ENCODE measurements at places on chromosomes 4 and X.

DNA sequence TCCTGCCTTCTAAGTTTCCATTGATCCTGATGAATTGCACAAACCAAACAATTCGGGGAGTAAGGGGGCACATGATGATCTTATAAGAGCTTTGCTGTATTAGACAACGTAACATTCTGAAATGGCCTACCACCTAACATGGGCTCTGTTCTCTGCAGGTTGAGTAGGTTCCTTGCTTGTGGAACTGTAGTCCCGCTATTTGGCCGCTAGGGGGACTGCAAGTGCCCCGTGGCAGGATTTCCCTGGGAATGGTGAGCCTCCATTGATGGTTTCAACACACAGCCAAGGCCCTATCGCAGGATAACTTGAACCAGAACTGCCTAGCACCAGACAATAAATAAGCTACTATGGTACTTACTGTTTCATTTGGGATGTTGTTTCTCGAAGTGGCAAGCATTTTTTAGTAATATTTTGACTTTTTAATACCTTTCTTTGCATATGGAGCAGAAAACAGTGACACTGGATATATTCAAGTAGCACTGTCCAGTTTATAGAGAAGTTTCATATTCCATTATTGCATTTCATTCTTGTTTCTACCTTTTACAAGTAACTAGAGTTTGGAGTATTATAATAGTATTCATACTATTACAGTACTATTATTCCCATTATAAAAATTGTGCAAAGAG is 11.9 kb downstream of the AR start:
- no peak for DNase-seq

DNA sequence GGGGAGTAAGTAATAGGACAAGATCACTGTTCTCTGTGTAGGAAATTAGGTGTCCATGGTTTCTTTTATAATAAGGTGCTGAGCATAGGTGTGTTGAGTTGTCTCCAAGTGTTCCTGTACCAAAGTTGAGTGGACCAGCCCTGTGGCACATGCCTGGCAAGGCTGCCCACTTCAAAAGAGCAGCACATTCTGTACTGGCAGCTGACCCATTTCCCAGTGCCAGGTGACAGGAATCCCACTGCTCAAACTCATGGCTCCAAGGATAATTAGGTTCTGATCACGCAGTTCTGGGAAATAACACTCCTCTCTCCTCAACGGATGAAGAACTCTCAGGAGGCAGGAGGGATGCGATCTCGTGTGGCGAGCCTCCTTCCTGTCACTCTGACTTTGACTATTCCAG is 12.8 kb upstream of the LGI2 start:
- no peak for DNase-seq

- DNase-seq, result no peak
Measured at GRCh38 chr4:150401083-150401687, 180.8 kb upstream of the MAB21L2 start.

DNA sequence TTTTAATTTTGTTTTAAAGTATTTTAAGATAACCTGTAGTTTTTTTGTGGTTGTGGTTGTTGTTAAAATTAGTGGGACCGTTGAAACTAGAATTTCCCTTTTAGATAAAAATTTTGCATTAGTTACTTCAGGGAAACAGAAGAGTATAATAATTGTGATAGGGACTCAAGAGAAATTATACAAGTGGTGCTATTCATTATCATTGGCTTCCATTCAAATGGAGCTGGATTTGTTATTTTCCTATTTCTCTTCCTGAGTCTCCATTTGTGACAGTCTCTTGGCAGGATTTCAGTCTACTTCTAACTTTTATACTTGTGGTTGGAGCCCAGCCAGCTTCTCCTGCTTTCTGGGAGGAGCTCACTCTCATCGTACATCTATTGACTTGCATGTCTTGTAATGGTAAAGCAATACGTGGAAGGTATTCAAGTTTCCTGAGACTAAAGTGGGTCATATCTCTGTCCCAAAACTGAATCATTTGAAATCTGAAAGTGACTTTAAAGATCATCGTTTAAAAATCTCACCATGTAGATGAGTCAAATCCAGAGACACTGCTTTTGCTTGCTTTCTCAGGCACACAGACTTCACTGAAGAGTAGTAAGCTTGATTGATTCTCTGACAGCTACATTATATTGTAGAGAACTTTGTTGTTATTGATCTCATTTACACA is 155.8 kb downstream of the RPA4 start:
- no peak for DNase-seq

DNA sequence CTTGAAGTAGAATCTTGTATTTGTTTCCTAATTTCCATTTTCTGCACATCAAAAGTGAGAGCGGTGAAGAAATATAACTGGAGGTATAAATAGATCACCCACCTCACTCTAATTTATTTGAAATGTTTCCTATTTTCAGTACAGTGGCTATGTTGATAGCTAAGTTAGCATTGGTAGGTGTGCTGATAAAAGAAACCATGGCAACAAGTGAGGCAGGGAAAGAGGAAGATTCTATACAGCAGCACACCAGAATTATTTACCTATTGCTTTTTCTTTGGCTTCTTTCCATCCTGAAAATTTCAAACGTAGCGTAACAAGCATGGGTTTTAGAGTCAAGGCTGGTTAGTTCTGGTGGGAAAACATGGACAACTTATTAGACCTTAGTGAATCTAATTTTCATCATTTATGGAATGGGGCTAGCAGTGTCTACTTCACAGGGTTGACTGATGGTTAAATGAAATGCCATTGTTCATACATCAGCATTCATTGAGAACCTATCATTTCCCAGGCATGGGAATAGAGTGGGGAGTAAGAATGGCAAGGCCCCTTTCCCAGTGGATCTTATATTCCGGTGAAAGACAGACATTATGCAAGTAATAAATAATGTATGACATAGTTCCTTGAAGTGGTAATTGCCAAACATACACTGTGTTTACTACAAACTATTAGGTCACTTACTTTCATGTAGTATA is 30.6 kb upstream of the CTSO start:
- DNase-seq, result no peak

GRCh38 chr4:3823496-3824341 is 57.5 kb downstream of the ADRA2C start:
- no peak for DNase-seq

GRCh38 chr4:15651676-15652075 is 3.5 kb downstream of the FBXL5 start:
- no peak for DNase-seq

DNA sequence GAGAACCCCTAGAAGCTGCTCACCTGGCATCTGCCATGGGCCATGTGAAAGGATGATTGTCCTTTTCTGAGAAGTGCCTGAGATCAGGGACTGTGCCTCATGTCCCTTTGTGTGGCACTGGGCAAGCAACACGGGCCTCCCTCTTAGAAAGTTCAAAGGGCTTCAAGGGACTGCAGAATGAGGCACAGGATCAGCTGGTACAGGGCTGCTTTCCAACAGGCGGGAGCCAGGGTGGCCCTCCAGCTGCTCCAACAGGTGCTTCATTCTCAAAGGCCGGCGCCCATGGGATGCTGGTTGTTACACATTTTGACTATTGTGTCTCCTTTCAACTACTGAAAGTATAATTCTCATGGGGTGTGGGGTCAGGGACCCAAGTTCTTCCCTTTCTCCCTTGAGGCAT is 114.7 kb downstream of the ENPP6 start:
- DNase-seq, result no peak

DNA sequence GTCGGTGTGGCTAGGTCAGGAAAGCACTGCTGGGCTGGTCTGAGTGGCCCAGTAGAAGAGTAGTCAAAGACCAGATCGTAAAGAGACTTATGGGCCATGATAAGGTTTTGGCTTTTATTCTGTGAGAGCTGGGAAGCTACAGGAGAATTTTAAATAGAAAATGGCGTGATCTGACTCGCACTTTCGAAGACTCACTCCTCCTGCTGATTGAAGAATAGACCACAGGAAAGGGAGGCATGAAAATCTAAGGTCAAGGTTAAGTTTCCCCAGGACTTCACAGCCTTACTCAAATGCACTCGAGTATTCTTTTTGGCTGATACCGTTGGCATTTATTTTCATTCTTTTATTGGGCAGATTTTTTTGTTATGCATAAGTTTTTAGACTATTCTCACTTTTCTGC is 231.4 kb upstream of the ANKRD50 start:
- no peak for DNase-seq

- DNase-seq, result no peak
Measured at GRCh38 chrX:13565511-13565910, 3.9 kb upstream of the EGFL6 start.

DNA sequence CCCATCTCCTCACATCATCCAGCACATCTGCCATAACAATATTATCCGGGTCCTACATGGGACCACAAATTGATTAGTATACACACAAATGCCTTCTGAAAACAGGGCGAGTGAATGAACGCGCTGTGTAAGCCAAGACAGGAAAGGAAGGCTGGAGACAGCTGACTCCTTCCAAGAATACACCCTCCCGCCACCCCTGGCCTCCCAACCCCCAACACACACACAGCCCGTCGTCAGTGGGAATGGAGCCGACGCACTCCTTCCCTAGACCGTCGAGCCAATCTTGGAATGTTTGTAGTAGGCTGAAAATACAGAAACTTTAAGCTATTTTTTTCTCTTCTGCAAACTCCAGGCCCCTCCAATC is 319 bp upstream of the MAGEH1 start:
- DNase-seq, result peak; percentile 0

- peak; percentile 2 for DNase-seq
Measured at GRCh38 chrX:102546828-102547493, 30.4 kb upstream of the TMSB15A start.

- DNase-seq, result no peak
Measured at GRCh38 chrX:47690175-47690574, 31.2 kb upstream of the UXT start.

GRCh38 chrX:85215946-85216345 is 27.6 kb downstream of the SATL1 start:
- DNase-seq, result no peak

DNA sequence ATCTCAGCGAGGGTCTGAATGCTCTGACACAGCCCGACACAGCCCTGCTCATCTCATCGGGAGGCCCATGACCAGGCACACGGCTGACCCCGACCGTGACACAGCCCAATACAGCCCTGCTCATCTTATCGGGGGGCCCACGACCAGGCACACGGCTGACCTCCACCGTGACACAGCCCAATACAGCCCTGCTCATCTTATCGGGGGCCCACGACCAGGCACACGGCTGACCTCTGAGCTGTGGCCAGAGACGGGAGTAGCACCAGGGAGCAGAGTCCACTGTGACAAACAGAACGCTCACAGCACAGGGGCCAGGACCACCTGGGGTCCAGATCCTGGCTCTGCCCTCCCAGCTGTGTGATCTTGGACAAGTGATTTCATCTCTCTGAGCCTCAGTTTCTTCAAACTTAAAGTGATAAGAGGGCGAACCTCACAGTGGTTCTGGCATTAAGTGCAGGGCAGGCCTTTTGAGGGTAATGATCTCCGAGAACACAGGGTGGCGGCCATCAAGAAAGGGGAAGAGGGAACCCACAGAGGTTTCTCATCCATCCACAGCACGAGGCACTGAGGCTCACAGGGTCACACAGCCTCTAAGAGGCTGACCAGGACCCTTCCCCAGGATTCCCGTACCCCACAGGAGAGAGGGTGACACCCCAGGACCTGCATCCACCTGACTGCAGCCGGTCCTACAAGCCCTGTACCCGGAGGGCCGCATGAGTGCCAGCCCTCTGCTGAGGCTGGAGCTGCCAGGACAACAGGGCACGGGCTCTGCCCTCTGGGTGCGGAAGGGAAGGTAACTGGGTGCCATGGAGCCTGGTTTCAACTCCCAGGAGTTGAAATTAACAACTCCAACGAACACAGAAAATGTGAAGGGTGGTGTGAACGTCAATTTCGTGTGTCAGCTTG is 60.1 kb downstream of the WFS1 start:
- no peak for DNase-seq

DNA sequence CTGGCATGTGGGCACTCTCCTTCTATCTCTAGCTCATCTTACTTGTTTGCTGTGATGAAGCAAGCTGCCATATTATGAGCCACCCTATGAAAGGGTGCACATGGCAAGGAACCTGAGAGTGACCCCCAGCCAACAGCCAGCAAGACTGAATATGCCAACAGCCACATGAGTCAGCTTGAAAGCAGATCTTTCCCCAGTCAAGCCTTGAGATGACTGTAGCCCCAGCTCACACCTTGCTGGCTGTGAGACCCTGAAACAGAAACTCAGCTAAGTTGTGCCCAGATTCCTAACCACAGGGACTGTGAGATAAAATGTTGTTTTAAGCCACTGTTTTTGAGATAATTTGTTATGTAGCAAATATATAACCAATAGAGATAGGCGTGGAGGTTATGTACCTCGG is 36.2 kb downstream of the KDM5C start:
- DNase-seq, result no peak

DNA sequence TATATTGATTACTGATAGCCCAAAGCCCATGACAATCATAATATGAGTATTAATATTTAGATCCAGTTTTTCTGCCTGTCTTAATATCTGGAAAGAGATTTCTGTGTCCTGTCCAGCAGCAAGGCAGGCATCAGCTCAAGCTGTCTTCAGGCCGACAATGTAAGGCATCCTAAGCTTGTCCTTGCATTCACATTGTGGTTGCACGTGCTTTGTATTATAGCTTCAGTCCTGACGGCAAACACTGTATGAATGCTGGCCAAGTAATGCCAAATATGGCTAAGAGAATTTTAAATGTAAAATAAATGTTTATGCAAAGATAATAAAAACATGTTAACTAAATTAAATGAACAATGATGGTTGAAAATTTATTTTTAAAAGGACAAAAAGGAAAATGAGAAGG is 255.7 kb upstream of the RPS6KA3 start:
- DNase-seq, result no peak

- DNase-seq, result no peak
Measured at GRCh38 chrX:46819136-46819535, 17.7 kb upstream of the RP2 start.

- no peak for DNase-seq
Measured at GRCh38 chrX:45479196-45479834, 278.6 kb upstream of the DIPK2B start.

GRCh38 chr4:113901994-113902787 is 77.3 kb downstream of the ARSJ start:
- DNase-seq, result no peak

DNA sequence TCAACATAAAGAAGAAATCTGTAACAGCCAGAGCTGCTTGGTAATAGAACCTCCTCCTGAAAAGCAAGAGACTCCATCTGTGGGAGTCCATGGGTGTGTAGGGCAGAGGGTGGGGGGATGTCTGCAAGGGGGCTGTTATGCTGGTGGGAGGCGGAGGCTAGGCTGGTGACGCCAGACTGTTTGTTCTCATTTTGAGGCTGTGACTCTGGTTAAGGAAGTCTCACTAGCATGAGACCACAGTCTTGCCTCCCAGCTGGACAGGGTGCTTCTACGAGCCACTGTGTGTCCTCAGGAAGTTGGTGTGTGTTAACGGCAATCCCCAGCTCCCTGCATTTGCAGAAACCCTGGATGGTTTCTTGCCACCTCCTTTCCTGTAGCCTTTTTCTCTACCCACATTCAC is 79.8 kb downstream of the NSUN7 start:
- no peak for DNase-seq

DNA sequence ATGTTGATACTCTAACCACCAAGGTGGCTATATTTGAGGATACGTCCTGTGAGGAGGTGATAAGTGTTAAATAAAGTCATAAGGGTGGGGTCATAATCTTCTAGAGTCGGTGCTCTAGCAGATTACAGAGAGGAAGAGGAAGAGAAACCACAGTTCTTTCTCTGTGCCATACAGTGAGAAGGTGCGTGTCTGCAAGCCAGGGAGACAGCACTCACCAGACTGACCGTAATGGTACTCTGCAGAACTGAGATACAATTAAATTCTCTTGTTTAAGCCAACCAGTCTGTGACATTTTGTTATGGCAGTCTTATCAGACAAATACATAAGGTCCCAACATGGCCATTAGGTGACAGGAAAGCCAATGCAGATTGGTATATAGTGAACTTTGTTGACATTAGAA is 480.9 kb upstream of the IGFBP7 start:
- no peak for DNase-seq
